Gastrocnemius medialis (tissue), 4 donors: ENCODE measurements at places on chromosomes 16 and 17. TPM values are rescaled to one million over a fixed set of nuclear protein-coding genes. Genes with fewer than 3 reads are reported as not detected.

The MYO15A gene
- 0.70 TPM for total RNA-seq

The MEIOB gene
- not detected for total RNA-seq

The FOXN1 gene
- not detected for total RNA-seq

The SPATA32 gene
- not detected for total RNA-seq

DNA sequence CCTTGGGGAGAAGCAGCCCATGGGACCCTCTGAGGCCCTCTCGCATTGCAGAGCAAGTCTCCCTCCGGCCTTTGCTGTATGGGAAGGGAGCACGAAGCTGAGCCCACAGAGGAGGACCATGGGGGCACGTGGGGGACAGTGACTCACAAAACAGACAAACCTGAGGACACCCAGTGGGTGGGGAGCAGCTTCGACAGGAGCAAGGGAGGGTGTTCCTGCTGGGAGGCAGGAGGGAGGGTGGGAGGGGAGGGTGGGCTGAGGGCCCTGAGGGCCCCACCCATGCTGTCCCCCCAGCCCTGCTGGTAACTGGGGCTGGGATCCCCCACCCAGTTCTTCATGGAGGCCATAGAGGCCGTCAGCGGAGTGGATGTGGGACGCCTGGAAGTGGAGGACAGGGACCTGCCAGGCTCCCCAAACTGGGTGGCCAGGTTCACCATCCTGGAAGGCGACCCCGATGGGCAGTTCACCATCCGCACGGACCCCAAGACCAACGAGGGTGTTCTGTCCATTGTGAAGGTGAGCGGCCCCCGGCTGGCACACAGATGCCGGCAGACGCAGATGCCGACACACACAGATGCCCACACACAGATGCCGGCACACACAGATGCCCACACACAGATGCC, 12.5 kb downstream of the SLC22A31 start:
- DNase-seq = no peak
- H3K4me3 ChIP-seq = no peak overlapping the region
- H3K4me1 ChIP-seq = no peaks in the 10 kb centered on the region
- no peak overlapping the region for H3K27ac ChIP-seq
- no peaks in the 10 kb centered on the region for H3K27me3 ChIP-seq
- no peaks in the 10 kb centered on the region for H3K36me3 ChIP-seq

DNA sequence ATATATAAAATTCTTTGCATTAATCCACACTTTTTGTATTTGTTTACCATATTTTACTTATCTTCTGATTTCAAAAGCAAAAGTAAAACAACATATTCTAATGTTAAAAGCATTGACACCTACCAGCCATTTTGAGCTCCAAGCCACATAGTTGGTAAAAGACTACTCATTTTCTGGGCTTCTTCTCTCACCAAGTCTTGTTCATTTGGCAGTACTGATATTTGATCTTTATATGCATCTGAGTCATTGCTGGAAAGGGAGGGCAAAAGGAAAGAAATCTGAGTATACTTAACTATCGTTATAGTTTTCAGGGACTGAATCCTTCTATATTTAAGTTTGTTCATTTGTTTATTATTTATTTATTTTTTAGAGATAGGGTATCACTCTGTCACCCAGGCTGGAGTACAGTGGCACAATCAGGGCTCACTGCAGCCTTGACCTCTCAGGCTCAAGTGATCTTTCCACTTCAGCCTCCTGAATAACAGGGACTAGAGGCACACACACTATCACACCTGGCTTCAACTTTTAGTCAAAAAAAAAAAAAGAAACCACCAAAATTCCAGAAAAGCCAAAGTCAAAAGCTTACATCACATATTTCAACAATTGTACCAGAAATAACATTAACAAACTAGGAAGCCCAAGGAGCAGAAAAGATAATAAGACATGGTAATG, 121.0 kb upstream of the TOB1 start:
- H3K27me3 ChIP-seq = no peaks in the 10 kb centered on the region
- H3K36me3 ChIP-seq = peaks cover 75% of the 10 kb centered on the region
- H3K27ac ChIP-seq = no peak overlapping the region
- no peak overlapping the region for H3K4me3 ChIP-seq
- peaks cover 4% of the 10 kb centered on the region for H3K4me1 ChIP-seq
- no peak for DNase-seq

GRCh38 chr17:72872396-72872795, 220.1 kb downstream of the SLC39A11 start:
- no peaks in the 10 kb centered on the region for H3K36me3 ChIP-seq
- no peak for DNase-seq
- no peak overlapping the region for H3K4me3 ChIP-seq
- no peak overlapping the region for H3K27ac ChIP-seq
- H3K4me1 ChIP-seq = no peaks in the 10 kb centered on the region

- H3K4me1 ChIP-seq = peaks cover 42% of the 10 kb centered on the region
- H3K4me3 ChIP-seq = peak overlapping the region; percentile 96
Measured at GRCh38 chr17:62064029-62064790, 868 bp downstream of the MED13 start.

- no peak overlapping the region for H3K4me3 ChIP-seq
- no peak overlapping the region for H3K27ac ChIP-seq
- H3K36me3 ChIP-seq = no peaks in the 10 kb centered on the region
Measured at GRCh38 chr17:5699814-5700213, 115.5 kb upstream of the NLRP1 start.

GRCh38 chr16:67245674-67246080, 1.6 kb downstream of the FHOD1 start:
- no peaks in the 10 kb centered on the region for H3K27me3 ChIP-seq
- peak overlapping the region; percentile 93 for H3K4me3 ChIP-seq
- no peaks in the 10 kb centered on the region for H3K36me3 ChIP-seq
- peak overlapping the region; percentile 99 for H3K27ac ChIP-seq
- DNase-seq = no peak
- peaks cover 69% of the 10 kb centered on the region for H3K4me1 ChIP-seq

DNA sequence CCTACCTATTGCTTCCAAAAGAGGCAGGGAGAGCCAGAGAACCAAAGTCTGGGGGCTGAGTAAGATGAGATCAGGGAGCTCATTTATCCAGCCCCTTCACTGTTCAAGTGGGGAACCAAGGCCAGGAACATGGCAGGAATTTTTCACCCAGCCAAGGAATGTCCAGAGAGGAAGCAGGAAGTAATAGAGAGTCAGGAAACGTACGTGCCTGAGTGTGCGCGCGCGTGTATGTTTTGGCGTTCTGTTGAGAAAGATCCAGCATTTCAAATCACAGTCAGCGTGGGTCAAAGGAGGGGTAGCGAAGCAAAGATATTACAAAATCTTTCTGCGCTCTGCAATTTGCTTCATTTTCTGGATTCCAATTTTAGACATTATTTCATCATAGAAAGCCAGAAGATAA, 41.9 kb upstream of the WSCD1 start:
- peaks cover 8% of the 10 kb centered on the region for H3K27me3 ChIP-seq
- no peaks in the 10 kb centered on the region for H3K36me3 ChIP-seq
- H3K4me3 ChIP-seq = no peak overlapping the region
- no peak for DNase-seq
- no peaks in the 10 kb centered on the region for H3K4me1 ChIP-seq
- H3K27ac ChIP-seq = no peak overlapping the region

- no peak overlapping the region for H3K27ac ChIP-seq
- no peak for DNase-seq
- no peaks in the 10 kb centered on the region for H3K4me1 ChIP-seq
- H3K36me3 ChIP-seq = no peaks in the 10 kb centered on the region
- H3K27me3 ChIP-seq = no peaks in the 10 kb centered on the region
- no peak overlapping the region for H3K4me3 ChIP-seq
Measured at GRCh38 chr16:86531191-86531545, 20.8 kb downstream of the FOXF1 start.

DNA sequence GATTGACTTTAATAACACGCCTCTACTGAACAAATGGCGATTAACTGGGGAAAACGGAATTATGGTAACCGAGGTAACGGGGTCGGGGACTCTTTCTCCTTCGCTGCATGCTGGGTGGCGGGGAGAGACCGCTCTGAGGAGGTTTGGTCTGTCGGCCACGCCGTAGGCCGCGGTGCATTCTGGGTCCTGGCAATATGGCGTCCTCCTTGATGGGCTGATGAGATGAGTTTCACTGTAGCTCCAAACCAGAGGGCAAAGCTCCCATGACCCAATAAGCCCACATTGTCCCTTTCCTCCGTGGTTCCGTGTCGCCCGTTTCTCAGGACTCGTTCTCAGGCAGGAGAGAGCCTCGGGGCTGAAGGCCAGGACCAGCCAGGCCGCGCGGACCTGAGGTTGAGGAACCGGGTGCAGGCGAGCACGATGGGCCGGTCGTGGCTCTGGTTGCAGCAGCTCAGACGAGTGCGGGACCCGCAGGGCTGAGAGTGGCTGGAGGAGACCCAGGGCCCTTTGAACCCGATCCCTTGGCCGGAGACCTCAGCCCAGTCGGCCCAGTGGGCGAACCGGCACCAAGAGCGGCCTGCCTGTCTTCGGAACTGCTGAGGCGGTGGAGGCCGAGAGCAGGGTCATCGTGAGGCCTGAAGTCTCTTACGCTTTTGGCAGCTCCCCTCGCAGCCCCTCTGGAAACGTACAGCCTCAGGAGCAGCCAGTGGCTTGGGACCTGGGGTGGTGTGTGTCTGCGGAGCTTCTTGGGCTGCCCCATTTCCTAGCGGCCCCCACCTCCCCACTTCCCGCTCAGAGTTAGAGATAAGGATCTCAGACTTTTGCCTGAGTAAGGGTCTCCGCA, at the start of gene RPTOR:
Gene RPTOR, plus strand, starts transcription at position 184 of the 844 bp plus-strand sequence. CDS start 792 bp downstream, outside the sequence.
- DNase-seq = peak; percentile 79
- peak within 1 kb of the TSS; percentile 72 for H3K4me3 ChIP-seq
- H3K4me1 ChIP-seq = peaks cover 40% of the 10 kb centered on the region
- H3K27ac ChIP-seq = peak within 1 kb of the TSS; percentile 84
- H3K27me3 ChIP-seq = no peaks in the 10 kb centered on the region

DNA sequence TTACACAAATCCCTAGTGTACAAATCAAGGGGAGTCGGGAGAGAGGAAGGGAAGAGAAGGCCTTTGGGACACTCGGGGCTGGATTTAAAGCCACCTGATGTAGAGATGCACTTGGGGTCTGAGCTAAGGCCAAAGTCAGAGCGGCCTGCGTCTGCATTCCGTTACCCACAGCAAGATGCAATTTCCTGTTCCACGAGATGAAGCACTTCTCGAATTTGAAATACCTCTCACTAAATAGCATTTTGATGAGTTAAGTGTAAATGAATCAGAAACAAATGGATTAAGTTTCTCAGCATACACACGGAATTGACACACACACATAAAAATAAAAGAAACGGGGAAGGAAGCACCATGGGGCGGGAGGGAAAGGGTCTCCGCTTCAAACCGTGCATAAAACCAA, 386.0 kb downstream of the SOX9 start:
- no peaks in the 10 kb centered on the region for H3K36me3 ChIP-seq
- no peak overlapping the region for H3K4me3 ChIP-seq
- H3K27me3 ChIP-seq = no peaks in the 10 kb centered on the region
- no peak overlapping the region for H3K27ac ChIP-seq

DNA sequence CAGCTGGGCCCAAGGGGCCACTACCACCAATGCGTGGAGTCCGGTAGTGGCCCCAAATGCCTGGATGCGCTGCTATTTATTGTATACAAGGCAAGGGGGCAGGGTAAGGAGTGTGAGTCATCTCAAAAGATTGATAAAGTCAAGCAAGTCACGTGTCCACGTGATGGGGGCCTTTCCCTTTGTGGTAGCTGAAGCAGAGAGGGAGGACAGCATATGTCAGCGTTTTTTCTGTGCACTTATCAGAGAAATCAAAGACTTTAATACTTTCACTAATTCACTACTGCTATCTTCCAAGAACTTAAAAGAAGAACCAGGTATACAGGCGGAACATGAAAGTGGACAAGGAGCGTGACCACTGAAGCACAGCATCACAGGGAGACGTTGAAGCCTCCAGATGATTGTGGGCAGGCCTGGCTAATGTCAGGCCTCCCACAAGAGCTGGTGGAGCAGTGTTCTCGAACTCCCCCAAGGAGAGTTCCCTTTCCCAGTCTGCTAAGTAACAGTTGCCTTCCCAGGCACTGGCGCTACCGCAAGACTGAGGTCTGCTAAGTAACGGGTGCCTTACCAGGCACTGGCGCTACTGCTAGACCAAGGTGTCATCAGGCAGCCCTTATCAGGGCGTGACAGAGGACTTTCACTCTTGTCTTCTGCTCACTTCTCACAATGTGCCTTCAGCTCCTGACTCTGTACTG, 10.8 kb upstream of the ASB16 start:
- H3K4me3 ChIP-seq = no peak overlapping the region
- H3K27ac ChIP-seq = no peak overlapping the region
- DNase-seq = no peak
- H3K27me3 ChIP-seq = no peaks in the 10 kb centered on the region
- H3K4me1 ChIP-seq = no peaks in the 10 kb centered on the region

DNA sequence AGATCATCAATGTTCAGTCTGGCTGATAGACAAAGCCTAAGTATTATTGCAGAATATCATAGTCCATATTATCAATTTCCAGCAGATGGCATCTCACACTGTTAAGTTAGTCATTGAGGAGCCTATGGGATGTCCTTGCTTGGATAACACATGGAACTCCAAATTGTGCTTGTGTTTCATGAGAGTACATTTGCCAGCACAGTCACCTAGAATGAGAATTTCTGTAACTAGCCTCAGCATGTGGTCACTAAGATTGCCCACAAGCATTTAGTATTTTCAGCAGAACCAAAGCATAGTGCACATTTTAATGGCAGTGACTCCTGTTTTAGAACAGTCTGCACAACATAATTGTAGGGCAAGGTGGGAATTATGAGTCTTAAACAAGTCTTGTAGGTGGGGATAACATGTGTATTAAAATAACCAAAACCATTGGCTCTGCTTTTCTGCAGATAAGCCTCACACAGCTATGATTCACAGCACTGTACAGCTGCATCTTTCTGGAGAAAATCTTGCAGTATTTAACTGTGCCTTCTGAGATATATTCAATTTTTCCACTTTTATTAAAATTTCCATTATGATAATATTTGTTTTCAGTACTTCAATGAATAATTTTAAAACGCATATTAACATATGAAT, 882.8 kb upstream of the SOX9 start:
- H3K27me3 ChIP-seq = no peaks in the 10 kb centered on the region
- H3K36me3 ChIP-seq = no peaks in the 10 kb centered on the region
- H3K4me3 ChIP-seq = no peak overlapping the region
- no peak overlapping the region for H3K27ac ChIP-seq
- no peak for DNase-seq

GRCh38 chr17:42087736-42088705, 10.3 kb downstream of the ZNF385C start:
- H3K4me1 ChIP-seq = peaks cover 5% of the 10 kb centered on the region
- no peak overlapping the region for H3K27ac ChIP-seq
- DNase-seq = no peak
- H3K4me3 ChIP-seq = no peak overlapping the region
- H3K27me3 ChIP-seq = no peaks in the 10 kb centered on the region
